ENCODE measurements at places on chromosomes 3 and 15.

DNA sequence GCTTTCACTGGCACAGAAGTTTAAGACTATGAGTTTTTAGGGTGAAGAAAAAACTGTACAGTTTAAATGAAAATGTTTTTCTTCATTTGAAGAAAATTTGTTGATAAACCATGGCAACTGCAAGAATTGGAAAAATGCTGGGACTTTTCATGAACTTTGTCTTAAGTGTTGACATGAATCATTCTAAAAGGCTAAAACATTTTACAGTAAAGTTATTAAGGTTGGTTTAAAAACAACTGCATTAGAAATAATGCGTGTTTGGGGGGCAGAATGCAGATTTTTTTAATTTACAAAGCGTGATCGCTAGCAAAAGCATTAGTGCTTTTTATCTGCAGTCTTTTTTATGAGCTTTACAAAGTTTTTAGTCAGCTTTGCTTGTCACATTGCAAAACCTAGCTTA, 601.9 kb upstream of the TGFBR2 start:
- DNase-seq = no peak

GRCh38 chr3:10945683-10946287, 46.8 kb upstream of the SLC6A1 start:
- DNase-seq = no peak

GRCh38 chr15:43209059-43209824, 11.6 kb downstream of the EPB42 start:
- DNase-seq = no peak

DNA sequence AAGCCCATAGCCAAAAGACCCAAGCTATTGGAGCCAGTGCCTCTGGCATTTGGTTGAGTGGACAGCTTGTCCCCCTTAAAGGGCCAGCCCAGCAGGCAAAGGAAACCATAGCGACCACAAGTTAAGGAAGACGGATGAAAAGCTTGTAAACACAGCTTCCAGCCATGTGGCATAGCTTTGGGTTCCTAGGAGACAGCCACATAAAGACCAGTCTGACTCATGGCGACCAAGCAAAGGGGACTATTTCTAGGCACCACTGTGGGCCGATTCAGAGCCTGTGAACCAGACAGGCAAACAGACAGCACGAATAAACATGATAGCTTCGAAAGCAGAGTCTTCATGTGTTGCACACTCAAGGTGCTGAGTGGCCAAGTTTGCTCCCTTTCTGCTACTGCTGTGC, 30.5 kb upstream of the SRGAP3 start:
- DNase-seq = no peak

GRCh38 chr3:135034891-135035440, 239.9 kb downstream of the EPHB1 start:
- no peak for DNase-seq

GRCh38 chr15:70132139-70132538, 34.4 kb upstream of the TLE3 start:
- DNase-seq = no peak

- DNase-seq = no peak
Observed at GRCh38 chr3:117572786-117573185, 863.2 kb downstream of the TUSC7 start.

GRCh38 chr15:71384501-71384900, 269.2 kb downstream of the THSD4 start:
- DNase-seq = no peak

GRCh38 chr3:161691677-161692076, 195.1 kb downstream of the OTOL1 start:
- DNase-seq = no peak

DNA sequence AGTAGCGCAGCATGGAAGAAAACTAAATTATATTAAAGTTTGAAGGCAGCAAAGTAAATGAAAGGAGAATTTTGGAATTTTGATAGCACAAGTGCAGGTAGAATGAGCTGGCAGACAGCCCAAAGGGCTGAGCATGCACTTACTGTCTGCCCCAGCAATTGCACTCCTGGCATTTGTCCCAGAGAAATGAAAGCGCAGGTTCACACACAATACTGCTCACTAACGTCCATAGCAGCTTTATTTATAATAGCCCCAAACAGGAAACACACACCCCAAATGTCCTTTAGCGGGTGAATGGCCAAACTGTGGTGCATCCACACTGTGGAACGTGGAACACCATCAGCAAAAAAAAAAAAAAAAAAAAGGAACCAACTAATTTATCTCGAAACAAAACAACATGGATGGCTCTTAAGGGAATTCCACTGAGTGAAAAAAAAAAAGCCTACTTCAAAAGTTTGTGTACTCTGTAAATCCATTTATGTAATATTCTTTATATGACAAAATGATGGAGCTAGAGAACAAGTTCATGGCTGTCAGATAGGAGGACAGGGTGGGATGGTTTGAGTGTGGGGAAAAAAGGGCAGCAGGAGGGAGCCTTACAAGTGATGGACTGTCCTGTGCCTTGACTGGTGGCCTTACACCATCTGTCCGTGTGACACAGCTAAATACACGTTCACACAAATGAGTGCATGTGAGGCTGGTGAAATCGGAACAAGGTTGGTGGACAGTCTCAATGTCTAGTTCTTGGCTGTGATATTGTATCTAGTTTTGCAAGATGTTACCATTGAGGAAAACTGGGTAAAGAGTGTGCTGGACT, 6.0 kb upstream of the TM2D3 start:
- DNase-seq = no peak

DNA sequence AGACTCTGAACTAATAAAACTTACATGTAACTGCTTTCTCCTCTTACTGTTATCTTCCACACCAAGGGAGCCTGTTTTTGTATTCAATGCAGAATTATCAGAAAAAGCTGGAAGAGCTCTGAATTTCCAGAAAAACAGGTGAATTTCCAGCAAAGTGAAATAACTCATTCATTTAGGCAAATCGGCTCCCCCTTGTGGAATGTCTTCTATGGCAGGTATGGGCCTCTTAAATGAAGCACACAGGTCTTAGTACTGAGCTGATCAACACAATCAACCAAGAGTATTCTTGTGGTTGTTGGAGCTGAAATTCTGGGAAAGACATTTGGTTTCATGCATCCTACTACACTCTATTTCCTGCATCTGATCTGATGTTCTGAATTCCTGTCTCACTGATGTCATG, 31.0 kb upstream of the PTPRG start:
- no peak for DNase-seq

GRCh38 chr15:77421370-77421700, 647 bp downstream of the HMG20A start:
- no peak for DNase-seq

GRCh38 chr15:79933231-79933630, 36.4 kb upstream of the MTHFS start:
- DNase-seq = no peak

DNA sequence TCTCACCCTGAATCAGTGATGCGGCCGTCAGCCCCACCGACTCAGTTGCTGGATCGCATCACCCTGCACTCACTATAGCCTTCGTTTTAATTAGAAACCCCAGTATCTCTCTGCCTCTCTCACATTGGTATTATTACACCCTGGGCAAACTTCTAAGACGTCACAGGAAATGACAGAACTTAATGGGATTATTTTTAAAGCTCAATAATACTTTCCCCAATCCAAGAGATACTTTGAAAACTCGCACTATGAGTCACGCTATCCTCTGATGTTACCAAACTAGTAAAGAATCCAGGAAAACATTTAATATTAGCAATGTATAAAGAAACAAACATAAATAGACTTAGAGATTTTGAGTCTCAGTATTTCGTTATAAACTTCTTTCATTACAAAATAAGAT, 36.6 kb downstream of the RUBCN start:
- DNase-seq = no peak

DNA sequence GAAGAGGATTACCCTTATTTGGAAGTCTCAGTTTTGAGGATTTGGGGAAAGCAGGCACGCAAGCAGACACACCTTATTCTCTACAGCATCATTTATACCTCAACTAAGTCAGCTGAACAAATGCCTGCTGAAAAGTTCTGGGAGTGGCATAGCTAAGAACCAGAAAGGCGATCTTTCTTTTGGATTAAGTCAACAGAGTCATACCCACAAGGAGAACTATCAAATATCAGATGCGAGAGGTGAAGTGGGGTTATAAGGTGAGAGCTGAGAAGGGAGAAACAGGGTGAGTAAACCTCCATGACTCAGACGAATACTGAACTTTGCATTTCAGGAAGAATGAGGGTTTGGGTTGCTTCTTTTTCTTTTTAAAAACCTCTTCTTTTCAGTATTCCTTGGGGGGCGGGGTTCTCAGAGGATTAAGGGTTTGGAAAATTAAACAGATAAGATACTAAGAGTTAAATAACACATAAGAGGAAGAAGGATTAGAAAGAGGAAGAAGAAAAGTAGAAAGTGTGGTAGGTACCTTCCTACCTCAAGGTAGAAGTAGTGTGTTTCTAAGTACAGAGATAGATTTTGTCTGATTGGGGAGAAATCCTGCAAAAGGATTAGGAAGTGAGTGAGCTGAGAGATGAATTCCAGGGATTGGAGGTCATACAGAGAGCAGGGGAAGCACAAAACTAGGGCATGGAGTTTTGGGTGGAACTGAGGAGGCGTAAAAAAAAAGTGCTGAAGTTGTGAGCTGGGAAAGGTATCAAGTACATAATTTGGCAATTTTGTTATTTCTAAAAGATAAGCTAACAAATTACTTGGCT, 41.3 kb upstream of the ICE2 start:
- DNase-seq = no peak

DNA sequence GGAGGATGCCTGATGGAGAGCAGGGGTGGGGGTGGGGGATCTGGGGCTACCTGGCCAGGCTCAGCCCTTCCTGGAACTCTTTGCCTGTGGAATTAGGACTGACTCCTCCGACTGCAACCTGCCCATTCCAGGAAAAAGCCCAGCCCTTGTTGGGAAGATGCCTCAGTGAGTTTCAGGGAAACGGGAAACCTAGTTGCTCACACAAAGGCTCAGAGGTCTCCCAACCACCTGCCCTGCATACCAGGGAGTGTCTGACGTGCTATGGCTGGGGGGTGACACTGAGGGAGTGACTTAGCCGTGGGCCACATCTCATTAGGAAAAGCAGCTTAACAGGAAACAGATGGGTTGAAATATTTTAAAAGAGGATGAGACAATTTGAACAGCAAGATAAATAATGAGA, 27.9 kb downstream of the CYP8B1 start:
- no peak for DNase-seq

DNA sequence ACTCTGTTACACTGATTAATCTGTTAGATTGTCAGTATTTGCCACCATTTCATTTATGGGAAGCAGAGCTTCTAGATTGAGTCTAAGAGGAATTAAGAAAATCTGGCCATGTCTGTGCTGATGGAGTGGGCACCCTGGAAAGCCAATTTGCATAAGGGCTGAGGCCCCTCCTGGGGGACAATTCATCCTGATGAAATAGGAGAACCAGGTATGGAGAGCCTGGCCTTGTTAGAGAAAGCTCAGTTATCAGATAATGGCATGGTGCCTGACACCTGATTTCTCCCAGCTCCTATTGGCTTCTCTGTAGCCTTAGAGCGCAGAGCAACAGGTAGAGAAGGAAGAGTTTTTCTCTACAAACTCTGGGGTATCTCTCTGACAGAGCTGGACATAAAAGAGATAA, 114.2 kb downstream of the EBLN2 start:
- no peak for DNase-seq

GRCh38 chr3:40780925-40781406, 256.2 kb downstream of the ZNF621 start:
- no peak for DNase-seq

DNA sequence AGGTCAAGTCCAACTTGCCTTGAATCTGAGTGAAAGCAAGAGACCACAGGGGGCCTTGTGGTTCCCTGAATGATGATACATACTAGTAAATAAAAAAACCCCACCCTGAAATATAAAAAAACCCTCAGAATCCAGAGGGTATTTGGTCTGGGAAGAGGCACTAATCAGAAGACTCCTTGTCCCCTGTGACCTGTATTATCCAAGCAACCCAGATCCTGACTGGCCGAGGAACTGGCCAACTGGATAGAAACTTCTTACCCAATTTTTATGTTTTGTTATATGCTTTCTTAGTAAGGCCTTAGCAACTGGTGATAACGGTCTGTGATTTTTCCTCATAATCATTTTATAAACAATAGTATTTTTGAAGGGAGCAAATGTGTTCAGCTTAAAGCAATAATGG, 17.5 kb downstream of the ABI3BP start:
- DNase-seq = no peak

- no peak for DNase-seq
Observed at GRCh38 chr3:153350420-153350819, 188.4 kb downstream of the RAP2B start.

- DNase-seq = no peak
Observed at GRCh38 chr3:139541532-139542288, 2.2 kb upstream of the RBP1 start.

GRCh38 chr15:90095521-90095959, 6.7 kb downstream of the IDH2 start:
- no peak for DNase-seq

GRCh38 chr3:42190701-42191442, 75.1 kb downstream of the CCK start:
- peak; percentile 44 for DNase-seq

DNA sequence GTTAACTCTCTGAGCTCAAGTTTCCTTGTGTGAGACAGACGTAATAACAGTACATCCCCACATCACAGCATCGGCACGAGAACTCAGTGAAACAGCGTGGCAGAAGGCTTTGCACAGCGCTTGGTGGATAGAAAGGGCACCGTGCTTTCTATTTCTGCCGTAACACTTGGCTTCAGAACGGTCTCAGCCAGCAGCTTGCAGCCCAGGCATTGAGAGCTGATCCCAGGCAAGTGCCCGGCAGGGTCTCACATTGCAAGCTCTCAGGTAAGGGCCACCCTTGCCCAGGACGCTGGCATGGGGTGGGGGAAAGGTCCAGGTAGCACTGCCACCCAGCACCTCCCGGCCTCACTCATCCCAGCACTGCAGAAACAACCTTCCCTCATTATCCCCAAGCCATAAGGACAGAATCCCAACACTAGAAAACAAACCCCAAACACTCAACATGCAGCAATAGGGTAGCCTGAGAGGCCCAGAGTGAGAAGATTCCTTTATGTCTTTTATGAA, 70.5 kb upstream of the ITGA11 start:
- DNase-seq = no peak
